Epithelial cell of proximal tubule (primary cell): ENCODE measurements at places on chromosomes 7 and 10.

- no peak for DNase-seq
Observed at GRCh38 chr10:24444337-24444736, 235.4 kb downstream of the KIAA1217 start.

DNA sequence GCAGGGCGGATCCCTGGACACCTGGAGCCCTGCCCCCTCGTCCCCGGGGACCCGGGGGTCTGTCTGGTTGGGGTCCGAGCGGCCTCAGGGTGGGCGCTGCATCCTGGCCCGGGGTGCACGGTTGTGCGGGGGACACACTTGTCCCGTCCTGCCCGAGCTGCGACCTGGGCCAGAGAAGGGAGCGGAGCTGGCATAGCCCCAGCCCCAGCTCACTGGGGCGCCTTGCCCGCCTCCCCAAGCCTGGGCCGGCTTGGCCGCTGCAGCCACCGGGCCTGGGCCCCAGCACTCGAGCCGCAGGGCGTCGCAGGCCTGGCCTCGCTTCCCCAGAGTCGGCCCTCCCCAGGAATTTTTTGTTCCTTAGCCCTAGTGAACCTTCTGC, 54.5 kb downstream of the GLRX3 start:
- DNase-seq: no peak

GRCh38 chr7:133572843-133573242, 320.0 kb downstream of the EXOC4 start:
- DNase-seq: no peak

DNA sequence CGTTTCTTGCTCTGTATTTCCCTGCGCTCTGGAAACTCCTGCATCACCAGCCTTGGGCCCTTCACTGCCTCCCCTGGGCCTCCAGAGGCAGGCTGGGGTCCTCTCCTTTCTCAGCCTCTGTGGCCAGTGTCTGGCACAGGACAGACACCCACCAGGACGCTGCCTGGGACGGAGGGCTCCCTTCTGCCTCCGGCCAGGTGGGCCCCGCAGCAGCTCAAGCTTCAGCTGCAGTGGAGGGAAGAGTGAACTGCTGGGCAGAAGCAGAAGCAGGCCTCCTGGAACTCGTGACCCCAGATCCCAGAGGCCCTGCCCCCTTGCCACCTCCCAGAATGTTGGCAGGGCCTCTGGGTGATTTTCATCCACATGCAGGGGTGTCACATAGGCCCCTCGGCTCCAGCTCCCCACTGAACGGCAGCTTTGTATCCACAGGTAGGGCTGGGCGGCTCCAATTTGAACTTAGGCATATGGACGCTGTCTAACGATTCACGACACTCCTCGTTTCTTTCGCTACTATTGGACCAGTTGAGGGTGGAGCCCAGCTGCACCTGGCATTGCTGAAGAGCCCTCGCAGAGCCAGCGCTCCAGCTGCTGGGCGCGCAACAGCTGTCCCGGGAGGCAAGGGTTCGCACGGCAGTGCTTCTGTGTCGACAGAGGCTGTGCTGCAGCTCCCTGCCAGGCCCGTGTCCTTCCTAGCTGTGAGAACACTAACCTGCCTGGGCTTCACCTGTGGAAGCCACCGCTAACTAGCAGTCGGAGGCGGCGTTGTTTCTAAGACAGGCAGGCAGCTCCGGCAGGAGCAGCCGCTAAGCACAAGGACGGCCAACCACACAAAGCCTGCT, 18.4 kb upstream of the GPR146 start:
- no peak for DNase-seq

- DNase-seq: no peak
Observed at GRCh38 chr10:14017467-14017866, 313.3 kb downstream of the FRMD4A start.

DNA sequence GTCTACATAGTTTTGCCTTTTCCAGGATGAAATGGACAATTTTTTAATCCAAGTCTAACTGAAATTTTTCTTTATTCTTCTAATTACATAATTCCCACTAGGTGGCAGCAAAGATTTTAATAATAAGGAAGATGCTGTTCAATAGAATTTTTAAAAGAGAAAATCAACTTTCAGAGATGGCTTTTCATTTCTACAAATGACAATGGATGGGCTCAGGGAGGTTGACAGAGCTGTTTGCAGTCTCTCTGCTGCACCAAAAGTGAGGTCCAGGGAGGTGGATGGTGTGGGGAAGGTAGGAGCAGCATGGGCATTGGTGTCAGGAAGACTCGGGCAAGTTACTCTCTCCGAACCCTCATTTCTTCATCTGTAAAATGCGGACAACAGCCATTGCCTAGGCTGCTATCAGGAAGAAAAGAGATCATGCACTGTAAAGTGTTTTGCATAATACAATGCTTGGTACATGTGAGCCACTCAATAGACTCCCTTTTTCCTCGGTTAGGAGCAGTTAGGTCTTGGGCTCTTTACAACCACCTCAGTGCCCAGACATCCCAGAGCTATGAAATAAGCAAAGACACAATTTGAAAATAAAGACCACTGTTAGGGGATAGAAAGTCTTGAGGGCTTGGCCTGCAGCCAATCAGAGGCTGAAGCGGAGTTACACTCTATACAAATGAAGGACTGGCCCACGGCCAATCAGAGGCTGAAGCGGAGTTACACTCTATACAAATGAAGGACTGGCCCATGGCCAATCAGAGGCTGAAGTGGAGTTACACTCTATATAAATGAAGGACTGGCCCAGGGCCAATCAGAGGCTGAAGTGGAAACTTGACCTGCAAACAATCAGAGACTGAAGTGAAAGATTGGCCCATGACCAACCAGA, 107.1 kb downstream of the ABLIM1 start:
- DNase-seq: no peak

GRCh38 chr10:133135116-133135465, 24.9 kb upstream of the KNDC1 start:
- DNase-seq: no peak

GRCh38 chr10:13100349-13101294, 659 bp downstream of the OPTN start:
- peak; percentile 12 for DNase-seq

GRCh38 chr7:31122649-31123058, 70.5 kb downstream of the ADCYAP1R1 start:
- DNase-seq: peak; percentile 27

- DNase-seq: peak; percentile 42
Observed at GRCh38 chr7:81190997-81191768, 272.3 kb upstream of the SEMA3C start.

- peak; percentile 87 for DNase-seq
Observed at GRCh38 chr10:103504181-103504783, 10.8 kb downstream of the NEURL1 start.

GRCh38 chr7:90401989-90402388, 1.3 kb upstream of the CLDN12 start:
- no peak for DNase-seq

- DNase-seq: no peak
Observed at GRCh38 chr7:55075464-55076021, 56.7 kb downstream of the EGFR start.

- DNase-seq: no peak
Observed at GRCh38 chr7:108069646-108070045, 60.5 kb downstream of the LAMB4 start.

DNA sequence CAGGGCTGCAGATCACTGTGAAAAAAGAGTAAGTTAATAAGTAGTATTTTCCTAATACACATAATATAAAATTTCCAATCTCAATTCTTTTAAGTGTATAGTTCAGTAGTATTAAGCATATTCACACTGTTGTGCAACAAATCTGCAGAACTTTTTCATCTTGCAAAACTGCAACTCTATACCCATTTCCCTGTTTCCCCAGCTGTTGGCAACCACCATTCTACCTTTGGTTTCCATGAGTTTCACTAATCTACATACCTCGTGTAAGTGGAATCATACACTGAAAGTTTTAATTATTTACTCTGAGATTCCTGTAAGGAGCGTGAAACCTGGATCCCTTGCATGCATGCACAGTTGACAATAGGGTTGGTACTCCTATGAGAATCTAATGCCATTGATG, 155.4 kb downstream of the ZPBP start:
- DNase-seq: no peak

DNA sequence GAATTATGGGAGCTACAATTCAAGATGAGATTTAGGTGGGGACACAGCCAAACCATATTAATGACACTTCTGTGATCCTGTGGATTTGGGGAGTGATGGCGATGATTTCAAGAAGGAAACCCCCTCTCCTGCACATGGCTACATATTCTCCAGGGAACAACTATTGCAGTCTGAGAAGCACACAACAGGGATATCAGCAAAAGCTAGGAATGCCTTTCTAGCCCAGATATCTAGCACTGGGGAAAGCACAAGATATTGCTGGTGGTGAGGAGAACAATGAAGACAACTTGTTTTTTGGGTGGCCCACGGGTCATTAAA, 24.3 kb downstream of the EPDR1 start:
- DNase-seq: no peak

DNA sequence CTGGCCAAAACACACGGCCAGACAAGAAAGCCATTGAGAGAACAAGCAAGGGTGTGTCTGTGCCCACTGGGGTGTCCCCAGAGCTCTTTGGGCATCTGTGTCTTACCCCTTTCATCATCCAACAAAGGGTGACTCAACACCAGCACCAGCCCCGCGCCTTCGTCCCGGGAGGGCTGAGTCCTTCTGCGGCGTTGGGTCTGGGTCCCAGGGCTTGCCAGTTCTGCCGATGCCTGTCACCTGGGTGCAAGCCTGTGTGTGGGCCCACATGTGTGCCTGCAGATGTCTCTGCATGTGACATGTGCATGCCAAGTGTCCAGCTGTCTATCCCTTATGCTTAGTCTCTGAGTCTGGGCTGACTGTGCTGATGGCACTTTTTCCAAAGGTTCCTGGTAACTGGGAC, 24.4 kb upstream of the ELN start:
- DNase-seq: no peak

- no peak for DNase-seq
Observed at GRCh38 chr10:27620430-27621397, 116.6 kb downstream of the RAB18 start.

DNA sequence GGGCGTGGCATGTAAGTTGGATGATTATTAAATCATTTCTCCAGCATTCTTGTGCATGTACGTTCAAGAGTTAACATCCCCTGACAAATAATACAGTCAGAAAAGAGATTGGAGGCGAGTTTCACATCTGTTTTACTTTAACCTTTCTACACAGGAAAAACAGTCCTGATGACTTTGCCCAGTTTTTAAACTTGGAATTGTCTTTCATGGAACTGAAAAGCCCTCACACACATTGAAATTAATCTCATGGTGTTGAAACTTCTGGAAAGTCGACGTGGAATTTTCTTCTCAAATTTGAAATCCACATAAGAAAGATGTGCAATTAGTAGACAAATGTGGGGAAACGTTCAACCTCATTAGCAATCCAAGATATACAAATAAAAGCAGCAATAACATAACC, 31.2 kb upstream of the ZNF438 start:
- DNase-seq: no peak

DNA sequence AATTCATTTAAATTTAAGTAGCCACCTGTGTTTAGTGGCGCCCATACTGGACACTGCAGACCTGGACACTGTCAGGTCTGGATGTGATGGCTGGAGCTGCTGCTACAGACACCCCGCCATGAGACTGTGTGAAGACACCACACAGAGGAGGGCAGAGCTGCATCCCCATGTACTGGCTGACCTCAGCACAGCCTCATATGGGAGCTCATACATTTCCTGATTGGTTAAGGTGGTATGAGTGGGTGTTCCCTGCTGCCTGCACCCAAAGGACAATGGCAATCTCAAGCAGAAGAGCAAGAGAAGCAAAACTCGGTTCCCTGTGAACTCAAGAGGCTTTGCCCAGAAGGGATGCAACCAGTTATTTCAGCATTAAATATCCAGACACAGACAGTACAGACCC, 60.0 kb downstream of the DLG5 start:
- no peak for DNase-seq

DNA sequence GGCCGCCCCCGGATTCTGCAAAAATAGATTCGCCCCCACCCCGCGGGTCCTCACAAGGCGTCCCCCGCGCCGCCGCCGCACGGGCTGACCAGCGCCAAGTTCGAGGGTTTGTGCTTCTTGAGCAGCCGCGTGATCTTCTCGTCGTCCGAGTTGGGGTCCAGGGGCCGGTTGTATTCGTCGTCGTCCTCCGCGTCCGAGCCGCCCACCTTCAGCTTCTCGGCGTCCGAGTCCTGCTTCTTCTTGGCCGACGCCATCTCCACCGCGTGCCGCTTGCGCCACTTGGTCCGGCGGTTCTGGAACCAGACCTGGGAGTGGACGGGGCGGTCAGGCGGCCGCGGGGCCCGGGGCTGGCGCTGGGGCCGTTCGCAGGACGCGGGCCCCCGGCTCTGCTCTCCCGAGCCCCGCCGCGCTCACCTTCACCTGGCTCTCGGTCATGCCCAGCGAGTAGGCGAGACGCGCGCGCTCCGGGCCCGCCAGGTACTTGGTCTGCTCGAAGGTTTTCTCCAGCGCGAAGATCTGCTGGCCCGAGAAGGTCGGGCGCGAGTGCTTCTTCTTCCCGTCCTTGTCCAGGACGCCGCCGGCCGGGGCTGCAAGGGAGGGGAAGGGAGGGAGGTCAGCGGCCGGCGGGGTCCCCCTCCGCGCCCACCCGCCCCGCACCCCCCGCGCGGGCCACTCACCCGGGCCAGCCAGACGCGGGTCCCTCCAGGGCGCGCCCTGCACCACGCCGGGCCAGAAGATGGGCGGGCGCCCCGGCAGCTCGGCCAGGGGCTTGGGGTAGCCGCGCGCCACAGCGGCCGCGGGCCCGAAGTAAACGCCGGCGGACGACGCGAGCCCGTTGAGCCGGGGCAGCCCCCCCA, 853 bp downstream of the NKX6-2 start:
- no peak for DNase-seq

DNA sequence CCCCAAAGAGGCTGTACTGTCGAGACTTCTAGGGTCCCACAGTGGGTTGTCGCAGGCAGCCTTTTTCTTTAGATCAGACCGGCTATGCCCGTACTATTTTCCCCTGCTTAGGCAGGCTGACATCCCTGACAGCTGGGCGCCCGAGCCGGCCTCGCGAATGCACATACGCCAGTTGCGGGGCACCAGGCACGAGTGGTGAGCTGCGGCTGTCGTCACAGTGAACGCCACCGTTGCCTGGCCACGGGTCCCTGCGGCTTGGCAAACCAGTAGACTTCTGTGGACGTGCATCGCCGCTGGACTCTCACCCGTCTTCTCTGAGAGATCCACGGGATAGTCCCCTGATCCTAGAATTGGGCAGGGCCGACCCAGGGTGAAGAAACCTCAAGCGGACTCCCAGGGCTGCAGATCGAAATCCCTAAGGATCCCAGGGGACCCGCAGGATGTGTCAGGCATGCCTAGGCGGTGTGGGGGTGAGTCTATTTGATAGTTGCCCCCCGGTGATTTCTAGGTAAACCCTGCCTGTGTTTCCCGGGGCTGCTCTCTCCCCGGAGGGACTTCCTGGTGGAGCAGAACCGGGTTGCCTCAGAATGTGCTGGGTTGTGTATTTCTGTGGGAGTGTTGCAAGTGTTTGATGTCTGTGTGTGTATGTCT, 33.0 kb upstream of the ZNF273 start:
- no peak for DNase-seq
